Neural crest cell (in vitro differentiated cells): ENCODE measurements at places on chromosomes 4 and X. TPM values are rescaled to one million over a fixed set of nuclear protein-coding genes. Genes with fewer than 3 reads are reported as not detected.

Gene FOXP3
- total RNA-seq: 0.26 and 0.39 TPM in 2 replicates

Gene REELD1
- total RNA-seq: not detected in 2 replicates

GRCh38 chr4:124090021-124090420, 622.5 kb downstream of the ANKRD50 start:
- DNase-seq: no peak

GRCh38 chrX:82163701-82164100, 961.8 kb downstream of the SH3BGRL start:
- DNase-seq: no peak
